DMS 273 treated with DMSO at 0.1 percent for 48 hours (cell line): ENCODE measurements at places on chromosomes 11 and 22.

DNA sequence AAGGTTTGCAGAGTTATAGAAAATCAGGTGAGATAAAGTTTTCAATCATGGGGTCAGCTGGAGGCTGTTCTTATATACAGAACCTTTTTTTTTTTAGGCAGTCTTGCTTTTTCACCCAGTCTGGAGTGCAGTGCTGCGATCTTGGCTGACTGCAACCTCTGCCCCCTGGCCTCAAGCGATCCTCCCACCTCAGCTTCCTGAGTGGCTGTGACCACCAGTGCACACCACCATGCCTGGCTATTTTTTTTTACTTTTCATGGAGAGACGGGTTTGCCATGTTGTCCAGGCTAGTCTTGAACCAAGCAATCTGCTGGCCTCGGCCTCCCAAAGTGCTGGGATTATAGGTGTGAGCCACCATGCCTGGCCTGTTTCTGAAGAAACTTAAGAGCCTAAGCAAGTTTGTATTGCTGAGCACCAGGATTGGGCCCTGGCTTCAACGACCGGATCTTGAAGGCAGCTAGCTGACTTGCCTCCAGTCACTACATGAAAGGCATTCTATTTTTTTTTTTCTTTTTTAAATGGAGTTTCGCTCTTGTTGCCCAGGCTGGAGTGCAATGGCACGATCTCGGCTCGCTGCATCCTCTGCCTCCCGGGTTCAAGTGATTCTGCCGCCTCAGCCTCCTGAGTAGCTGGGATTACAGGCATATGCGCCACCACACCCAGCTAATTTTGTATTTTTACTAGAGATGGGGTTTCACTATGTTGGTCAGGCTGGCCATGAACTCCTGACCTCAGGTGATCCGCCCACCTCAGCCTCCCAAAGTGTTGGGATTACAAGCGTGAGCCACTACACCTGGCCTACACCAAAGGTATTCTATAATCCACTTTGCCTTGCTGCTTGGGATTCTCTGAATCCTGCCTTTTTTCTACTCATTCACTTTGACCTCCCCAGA lies 7.6 kb downstream of the XBP1 start:
- DNase-seq: no peak

GRCh38 chr11:14182833-14183364 lies 176.1 kb downstream of the RRAS2 start:
- DNase-seq: no peak

DNA sequence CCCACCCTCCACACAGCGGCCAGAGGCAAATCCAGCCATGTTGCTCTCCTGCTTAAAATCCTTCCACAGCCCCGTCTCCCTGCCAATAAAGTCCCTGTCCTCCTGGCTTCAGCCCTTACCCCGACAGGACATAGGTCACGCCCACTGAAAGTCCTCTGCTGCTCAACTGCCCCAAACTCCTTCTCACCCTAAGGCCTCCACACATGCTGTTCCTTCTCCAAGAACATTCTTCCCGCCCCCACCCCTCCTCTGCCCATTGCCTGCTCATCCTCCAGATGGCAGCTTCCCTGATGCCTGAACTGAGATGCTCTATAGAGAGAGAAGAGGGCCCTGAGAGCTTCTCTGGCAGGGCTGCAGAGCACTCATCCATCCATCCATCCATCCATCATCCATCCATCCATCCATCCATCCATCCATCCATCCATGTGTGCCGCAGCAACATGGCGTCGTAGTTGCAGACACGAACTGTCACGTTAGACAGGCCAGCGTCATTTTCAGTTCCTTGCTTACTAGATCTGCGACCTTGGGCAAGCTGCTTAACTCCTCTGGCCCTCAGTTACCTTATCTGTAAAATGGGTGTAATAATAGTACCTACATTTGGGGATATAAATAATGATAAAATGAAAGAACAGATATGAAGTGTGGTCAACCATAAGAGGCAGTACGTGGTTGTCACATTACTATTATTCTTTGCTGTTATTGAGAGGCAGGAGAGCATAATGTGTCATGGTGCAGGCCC lies 9.4 kb downstream of the NPTXR start:
- no peak for DNase-seq

DNA sequence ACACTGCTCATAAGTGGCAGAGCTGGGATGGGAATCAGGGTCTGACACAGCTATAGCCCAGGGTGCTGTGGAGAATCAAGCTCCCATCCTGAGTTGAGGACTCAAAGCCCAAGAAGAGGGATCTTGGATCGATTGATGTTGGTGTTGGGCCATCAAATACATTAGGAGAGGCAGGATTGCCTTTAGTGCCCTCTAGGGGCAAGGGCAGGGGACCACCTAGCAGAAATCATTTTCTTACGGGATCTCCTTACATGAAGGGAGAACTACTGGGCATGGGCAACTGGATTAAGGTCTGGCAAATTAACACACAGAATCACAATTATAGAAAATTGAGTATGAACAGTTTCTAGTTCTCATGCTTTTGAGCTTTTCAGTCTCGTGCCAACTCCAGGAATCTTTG lies 24.9 kb upstream of the EMSY start:
- no peak for DNase-seq

DNA sequence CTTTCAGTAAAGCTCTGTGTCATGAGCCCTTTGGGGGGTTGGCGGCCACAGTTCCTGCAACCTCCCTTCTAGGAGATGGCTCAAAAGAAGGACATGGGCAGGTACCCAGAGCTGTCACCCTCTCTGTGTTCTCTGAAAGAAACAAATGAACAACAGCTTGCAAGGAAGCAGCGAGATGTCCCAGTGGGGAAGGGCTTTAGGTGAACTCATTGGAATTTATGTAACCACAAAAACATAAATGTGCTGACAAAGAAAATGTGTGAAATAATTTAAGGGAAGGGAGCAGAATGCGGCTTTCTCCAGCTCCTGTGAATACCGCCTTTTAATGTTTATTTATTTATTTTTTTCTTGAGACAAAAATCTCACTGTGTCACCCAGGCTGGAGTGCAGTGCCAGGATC lies 3.3 kb downstream of the PARVG start:
- DNase-seq: no peak

GRCh38 chr11:50182486-50182885 lies 149.8 kb downstream of the OR4C45 start:
- DNase-seq: no peak

GRCh38 chr11:116651737-116652237 lies 121.0 kb downstream of the BUD13 start:
- no peak for DNase-seq

DNA sequence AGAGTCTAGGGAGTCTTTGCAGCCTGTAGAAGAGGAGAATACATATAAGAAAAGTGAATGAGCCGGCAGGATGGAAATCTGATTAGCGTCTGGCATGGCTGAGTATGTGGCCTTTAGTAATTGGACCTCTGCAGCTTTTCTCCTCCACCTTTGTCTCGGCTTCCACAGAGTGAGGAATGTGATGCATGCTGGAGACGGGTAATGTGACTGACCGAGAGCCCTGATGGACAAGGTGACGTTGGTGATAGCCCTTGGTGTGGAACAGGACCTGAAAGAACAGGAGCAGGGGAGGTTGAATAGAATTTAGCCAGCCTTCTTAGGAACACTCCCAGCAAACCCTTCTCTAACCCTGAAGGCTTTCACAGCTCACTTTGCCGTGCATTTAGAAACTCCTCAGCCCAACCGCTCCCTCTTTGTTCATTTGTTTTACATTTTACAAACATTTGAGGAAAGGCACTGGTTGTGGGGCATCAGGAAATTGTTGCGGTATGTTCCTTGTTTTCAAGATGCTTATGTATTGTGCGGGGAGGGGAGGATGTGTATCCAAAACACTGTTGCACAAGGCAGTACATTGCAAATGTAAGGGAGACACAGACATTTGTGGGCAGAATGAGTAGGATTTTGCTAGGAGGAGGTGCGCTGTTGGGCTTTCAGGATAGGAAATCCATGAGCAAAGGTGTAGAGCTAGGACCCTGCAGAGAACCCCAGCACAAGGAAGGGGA lies 6.9 kb downstream of the GTPBP1 start:
- no peak for DNase-seq

DNA sequence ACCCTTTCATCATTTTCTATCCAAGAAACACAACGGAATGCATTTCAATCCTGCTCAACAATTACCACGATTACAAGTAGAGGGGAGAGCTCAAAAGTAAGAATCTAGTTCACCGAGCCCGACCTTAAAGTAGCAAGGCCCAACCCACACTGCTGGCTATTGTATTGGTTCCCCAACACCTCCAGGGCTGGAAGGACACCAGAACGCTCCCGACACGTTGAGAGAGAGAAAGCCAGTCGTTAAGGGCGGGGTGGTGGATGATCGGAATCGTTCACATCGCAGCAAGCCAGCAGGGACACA lies 690 bp downstream of the CKAP5 start:
- DNase-seq: no peak

GRCh38 chr11:88249706-88250105 lies 74.5 kb upstream of the RAB38 start:
- no peak for DNase-seq

GRCh38 chr11:1547467-1548098 lies 24.5 kb downstream of the DUSP8 start:
- no peak for DNase-seq

GRCh38 chr22:40120848-40121247 lies 56.9 kb upstream of the TNRC6B start:
- no peak for DNase-seq

DNA sequence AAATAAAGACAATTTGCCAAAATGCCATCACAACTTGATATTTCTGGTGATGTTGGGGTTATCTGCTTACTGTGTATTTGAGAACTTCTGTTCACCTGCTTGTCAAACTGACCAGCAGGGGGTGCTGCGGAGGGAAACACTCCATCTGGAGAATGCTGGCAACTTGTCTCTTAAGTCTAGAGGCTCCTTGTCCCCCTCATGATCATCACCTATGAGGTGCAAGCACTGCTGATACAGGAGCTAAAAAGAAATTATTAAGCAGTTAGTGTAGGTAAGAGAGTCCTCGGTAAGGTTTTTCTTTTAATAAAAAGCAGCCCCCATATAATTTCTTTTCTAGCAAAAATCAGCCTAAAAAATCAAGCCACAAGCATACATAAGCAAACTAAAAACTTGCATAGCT lies 32.7 kb upstream of the GLYATL1B start:
- DNase-seq: peak; percentile 1

- no peak for DNase-seq
Measured at GRCh38 chr11:44176546-44177213, 81.2 kb downstream of the EXT2 start.

DNA sequence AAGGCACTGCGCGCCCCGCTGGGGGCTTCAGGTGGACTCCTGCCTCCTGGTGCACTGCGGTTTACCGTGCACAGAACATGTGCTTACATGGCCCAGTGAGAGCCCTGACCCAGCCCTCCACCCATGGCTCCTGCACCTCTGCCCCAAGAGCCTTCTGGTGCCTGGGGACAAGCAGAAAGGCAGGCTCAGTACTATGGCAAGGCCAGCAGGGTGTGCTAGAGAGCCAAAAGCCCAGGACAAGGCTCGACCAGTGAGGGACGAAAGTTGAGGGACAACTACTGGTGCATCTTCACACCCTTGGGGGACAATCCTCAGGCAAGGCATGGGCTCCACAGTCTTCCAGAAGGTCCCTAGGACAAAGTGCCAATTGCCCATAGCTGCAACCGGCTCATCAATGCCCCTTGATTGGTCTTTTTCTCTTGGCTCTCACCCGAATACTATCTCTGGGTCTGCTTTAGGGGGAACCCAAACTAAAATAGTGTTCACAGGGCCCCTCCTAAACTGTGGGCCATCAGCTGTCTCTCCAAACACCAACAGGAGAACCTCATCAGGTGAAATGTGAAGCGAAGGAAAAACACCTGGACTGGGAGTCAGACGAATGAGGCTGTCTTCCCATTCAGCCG lies 13.5 kb downstream of the PGA5 start:
- DNase-seq: peak; percentile 11

DNA sequence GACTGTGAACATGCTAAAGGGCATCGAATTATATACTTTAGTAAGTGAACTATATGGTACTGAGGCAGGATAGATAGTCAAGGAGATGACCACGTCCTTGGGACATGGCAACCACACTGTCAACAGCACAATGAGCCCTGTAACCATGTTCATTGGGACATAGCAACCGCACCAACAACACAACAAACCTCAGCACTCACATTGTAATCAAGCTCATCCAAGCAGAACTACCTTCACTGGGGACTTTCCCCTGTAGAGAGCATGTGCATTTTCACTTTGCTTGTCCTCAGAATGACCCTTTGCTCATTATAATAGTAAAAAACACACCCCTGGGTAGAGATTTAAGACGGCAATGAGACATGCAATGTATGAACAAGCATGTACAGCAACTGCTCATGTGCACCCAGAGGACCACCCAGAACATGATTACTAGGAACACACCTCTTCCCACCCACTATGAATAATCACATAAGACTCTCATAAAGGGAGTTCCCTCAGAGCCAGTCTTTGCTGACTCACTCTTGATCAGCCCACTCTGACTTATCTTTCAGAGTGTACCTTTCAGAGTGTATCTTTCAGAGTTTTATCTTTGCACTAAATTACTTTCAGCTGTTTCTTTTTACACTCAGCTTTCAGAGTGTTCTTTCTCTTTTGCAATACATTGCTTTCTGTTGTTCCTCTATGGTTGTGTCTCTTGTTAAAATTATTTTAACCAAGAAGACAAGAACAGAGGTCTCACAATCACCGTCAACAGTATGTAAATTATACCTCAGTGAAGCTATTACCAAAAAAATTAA lies 4.1 kb upstream of the PLAAT2 start:
- peak; percentile 34 for DNase-seq

- no peak for DNase-seq
Measured at GRCh38 chr11:97359016-97359415, 969.2 kb downstream of the JRKL start.

GRCh38 chr22:24095826-24096757 lies 85.0 kb downstream of the CABIN1 start:
- DNase-seq: no peak

GRCh38 chr11:27186580-27186979 lies 146.0 kb downstream of the BBOX1 start:
- DNase-seq: no peak

DNA sequence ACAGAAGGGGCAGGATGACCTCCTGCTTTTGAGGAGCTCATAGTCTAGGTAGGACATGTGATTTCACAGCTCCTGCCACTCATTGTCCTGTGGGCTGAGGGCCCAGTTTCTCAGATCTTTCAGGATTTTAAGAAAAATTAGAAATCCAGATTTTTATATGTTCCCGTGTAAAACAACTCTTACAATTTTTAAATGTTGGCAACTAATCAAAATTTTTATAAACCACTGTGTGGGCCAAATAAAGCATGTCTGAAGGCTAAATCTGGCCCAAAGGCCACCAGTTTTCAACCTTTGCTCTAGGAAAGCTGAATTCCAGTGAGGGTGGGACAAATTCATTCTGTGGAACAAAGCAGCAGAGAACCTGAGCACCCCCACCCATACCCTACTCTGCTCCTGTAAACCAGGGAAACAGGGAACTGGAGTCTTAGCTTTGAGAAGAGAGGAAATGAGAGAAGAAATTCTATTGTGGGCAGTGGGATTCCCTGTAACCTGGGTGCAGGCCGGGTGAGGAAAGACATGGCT lies 20.6 kb downstream of the LRRC32 start:
- DNase-seq: no peak
